ENCODE measurements at places on chromosomes 6 and 20.

DNA sequence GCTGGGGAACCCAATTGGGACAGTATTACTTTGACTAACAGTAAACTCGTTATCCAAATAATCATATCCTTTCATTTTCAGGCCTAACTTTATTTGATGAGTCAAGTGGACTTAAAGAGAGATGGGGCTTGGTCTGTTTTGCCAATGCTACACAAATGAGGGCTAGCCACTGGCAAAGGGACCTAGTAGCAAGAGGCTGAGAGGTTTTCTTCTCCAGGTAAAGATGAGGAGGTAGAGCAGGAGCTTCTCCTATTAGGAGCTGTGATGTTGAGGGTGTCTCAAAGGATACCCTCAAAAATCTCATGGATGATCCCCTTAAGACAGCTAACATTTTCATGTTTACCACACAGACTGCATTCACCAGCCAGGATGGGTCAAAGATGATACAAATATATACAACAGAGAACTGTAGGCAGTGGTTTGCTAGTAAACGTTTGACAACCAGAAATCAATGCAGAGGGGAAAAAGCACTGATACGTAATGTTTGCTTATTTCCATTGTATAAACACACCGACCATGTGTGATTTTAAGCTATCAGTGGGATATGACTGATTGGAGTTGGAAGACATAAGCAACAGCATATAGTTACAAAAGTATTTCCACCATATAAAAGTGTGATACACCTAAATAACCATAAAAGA lies 153.3 kb downstream of the IBTK start:
- DNase-seq, result no peak

- DNase-seq, result no peak
Observed at GRCh38 chr20:13775867-13776266, 8.9 kb downstream of the ESF1 start.

DNA sequence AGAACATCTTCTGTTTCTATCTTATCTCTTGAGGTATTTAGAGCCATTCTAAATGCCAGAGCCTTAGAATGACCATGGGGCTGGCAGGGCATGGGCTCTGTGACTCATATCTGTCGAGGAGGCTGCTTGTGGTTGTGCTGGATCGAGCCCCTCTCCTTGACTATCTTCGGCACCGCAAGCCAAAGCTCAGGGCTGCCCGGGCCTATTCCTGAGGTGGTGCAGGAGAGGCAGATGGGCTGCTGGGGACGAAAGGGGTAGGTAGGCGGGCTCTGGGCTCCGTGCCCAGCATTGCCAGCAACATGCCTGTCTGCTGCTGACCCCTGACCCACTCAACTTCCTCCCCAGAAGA lies 89.9 kb downstream of the NOL4L start:
- no peak for DNase-seq

DNA sequence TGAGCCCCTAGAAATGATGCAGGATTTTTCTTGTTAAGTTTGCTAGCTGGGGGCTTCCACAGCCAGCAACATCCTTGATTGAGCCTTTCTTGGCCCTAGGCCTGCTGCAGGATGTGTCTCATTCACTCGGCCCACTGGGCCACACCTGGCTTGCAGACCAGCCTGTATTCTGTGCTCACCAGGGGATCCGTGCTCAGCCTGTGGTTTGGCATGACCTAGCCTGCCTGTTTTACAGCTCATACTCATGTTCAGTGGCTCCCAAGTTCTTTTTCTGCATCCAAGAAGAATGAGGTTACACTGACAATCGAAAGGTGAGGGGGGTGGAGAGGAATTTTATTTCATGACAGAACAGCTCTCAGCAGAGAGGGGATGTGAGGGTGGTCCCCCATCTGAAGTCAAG lies 263.4 kb downstream of the RIMS1 start:
- DNase-seq, result no peak

DNA sequence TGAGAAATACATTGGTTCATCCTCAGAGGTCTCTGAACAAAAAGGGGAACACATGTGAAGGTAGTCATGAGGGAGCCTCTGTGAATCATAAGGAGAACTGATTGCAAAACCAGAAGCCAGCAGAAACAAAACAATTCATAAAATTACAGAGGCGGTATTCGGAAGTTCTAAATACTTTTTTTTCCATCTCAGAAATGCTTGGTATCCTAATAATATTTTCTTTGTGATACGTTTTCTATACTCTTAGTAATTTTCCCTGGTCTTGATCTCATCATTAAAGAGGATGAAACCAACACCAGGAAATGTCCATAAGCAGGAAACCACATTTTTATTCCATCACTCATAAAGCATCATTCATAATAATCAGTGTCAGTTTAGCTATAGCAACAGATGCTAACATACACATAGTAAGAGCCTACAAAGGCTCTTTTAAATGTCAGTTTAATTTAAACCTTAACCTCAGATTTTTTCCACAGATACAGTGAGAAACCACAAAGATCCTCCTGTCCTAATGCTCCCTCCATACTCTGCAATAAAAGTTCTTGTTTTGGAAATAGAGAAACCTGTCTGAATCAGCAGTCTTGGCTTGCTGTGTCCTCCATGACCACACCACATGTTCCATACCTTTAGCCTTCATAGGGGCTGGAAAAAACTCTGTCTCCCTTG lies 29.2 kb downstream of the SGK1 start:
- no peak for DNase-seq

Measured in activated T-helper 1 cell treated with anti-CD3 and anti-CD28 coated beads, Interleukin-2, amount 50 U/mL, for 16 hours (primary cell).